NCI-H1930 (cell line): ENCODE measurements at places on chromosomes 2 and 18.

GRCh38 chr2:119673796-119674195 lies 5.2 kb upstream of the TMEM177 start:
- DNase-seq = no peak

DNA sequence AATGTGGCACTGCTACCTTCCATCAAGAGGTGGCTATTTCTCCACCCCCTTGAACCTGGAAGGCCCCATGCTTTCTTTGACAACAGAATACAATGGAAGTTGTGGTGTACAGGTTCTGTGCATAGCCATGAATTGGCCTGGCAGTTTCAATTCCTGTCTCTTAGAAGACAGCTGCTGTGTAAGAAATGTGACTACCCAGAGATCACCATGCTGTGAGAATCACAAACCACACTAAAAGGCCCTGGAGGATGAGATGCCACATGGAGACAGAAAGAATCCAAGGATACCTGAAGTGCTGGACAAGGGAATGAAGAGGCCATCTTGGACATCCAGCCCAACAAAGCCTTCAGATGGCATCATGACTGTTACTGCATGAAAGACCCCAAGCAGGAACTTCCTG lies 47.7 kb upstream of the EHBP1 start:
- no peak for DNase-seq

DNA sequence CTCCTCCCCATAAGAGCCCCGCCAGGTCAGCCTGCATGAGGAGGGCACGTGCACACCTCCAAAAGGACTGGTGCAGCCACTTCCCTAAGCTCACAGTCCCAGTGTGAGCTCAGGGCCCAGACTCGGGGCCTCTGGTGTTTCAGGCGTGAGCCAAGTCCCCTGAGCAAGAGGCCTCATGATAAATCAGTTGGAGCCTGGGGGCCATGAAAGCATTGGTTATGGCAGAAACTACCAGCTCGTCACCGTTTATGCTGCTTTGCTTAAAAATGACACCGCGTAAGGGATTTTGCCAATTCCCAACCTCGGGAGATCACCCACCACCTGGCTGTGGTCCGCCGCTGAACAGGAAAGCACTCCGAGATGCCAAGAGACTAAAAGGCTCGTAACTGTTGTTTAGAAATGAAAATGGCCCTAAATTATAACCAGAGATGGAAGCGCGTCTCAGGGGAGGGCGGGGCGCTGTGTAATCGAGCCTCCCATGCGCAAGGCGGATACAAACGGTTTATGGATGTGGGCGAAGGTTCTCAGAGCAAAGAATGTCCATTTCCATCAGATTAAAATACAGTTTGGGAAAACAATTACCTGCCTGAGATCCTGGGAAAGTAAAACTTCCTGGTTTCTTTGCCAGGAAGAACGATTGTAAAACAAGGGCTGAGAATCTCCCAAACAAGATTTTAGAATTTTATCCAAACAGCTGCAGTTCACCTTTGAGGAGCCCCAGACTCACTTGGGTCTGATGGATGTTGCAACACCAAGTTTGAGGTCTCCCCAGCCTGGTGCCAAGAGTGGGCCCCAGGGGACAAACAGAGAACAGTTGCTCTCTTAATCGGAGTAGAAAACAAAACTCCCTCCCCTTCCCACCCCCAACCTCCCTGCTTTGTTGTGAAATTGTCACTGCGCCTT lies 141.4 kb downstream of the BCL2 start:
- DNase-seq = no peak

DNA sequence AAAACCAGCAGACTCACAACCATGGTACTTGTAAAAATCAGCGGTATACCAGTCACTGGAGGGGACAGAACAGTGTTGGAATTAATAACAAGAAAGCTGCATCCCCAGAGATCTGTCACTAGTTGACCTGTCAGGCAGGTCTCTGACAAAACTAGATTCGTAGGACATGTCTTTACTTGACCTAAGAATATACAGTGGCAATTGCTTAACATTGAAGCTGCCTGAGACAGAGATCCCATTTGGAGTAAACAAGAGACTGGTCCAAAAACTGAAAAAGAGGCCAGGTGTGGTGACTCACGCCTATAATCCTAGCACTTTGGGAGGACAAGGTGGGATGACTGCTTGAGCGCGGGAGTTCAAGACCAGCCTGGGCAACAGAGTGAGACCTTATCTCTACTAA lies 7.2 kb upstream of the SS18 start:
- no peak for DNase-seq

GRCh38 chr2:157315901-157316300 lies 9.7 kb downstream of the ERMN start:
- no peak for DNase-seq

DNA sequence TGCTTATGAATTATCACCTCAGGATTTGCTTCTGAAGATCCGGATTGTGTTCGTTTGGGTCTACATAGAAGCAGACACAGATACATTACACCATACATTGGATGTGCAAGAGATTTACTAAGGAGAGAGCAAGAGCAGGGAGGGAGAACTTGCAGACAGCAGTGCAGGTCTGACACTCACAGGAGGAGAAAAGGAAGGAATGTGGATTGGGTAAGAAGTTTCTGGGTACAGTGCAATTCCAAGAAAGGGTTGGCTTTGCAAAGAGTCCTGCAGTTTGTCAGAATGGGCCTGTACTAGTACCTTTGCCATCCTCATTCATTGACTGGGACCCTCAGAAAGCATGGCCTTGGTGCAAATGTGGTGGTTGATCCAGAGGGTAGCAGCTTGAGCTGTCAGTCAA lies 4.8 kb upstream of the THOC1 start:
- no peak for DNase-seq

GRCh38 chr2:96115631-96116423 lies 544 bp downstream of the ADRA2B start:
- no peak for DNase-seq
